Esophagus mucosa (tissue), 1 donor: ENCODE measurements at places on chromosomes 5 and 9. TPM values are rescaled to one million over a fixed set of nuclear protein-coding genes. Genes with fewer than 3 reads are reported as not detected.

ZNF367 gene
- 2.8 TPM for total RNA-seq

CDHR2 gene
- total RNA-seq = not detected

ZFP2 gene
- total RNA-seq = 0.08 TPM

PCDHGA3 gene
- total RNA-seq = 0.76 TPM

ELOVL7 gene
- total RNA-seq = 5.3 TPM

P4HA2 gene
- 19.0 TPM for total RNA-seq

GRCh38 chr9:36150574-36151315 lies 14.2 kb downstream of the GLIPR2 start:
- no peak for ATAC-seq

DNA sequence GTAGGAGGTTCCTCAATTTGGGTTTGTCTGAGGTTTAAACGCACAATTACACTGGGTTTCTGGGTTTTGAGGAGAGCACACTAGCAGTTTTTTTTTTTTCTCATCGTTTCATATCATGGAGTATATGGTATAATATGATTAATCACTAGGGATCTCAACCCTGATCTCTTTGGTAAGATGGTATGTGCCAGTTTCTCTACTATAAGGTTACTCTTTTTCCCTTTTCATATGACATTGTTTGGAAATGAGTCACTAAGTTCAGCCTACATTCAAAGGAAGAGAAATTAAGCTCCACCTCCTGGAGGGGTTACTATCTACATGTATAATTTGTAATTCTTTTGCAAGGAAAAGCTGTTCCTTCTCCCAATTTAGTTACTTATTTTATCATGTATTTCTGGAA lies 35.2 kb downstream of the MTRR start:
- peak; percentile 38 for ATAC-seq

DNA sequence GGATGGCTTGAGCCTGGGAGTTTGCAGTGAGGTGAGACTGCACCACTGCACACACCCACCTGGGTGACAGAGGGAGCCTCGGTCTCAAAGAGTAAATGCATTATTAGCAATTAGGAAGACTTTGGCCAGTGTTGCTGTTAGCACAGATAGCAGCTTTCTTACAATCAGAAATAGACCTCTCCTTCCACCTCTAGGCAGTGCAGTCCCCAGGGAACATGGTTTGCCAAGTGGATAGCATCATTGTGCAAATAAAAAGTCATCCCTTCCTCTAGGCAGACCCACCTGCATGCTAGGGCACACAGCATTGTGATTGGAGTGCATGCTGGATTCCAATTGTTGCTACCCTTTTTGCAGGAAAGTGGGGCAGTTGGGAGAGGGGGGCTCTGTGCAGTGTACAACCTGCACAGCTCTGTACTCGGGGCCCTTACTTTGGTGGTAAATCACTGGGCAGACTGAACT lies 77.9 kb upstream of the KLF9 start:
- ATAC-seq = no peak

DNA sequence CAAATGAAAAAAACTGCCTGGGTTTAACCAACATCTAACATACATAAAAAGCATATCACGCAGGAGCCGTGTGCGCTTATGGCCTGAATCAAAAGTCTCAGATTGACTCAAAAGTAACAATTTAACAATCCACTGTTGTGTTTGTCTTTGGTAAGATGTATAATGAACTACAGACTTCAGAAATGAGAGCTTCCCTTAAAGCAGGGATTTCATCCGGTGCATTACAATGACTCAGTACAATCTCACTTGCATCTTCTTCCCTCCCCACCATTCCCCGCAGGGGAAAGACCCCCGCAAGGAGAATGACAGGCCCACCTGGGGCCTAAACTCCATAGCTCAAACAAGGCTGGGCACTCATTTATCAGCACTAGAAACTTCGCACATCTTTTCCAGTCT lies 1.4 kb downstream of the ZFR start:
- no peak for ATAC-seq

GRCh38 chr9:15697446-15697851 lies 144.6 kb downstream of the CCDC171 start:
- ATAC-seq = no peak

DNA sequence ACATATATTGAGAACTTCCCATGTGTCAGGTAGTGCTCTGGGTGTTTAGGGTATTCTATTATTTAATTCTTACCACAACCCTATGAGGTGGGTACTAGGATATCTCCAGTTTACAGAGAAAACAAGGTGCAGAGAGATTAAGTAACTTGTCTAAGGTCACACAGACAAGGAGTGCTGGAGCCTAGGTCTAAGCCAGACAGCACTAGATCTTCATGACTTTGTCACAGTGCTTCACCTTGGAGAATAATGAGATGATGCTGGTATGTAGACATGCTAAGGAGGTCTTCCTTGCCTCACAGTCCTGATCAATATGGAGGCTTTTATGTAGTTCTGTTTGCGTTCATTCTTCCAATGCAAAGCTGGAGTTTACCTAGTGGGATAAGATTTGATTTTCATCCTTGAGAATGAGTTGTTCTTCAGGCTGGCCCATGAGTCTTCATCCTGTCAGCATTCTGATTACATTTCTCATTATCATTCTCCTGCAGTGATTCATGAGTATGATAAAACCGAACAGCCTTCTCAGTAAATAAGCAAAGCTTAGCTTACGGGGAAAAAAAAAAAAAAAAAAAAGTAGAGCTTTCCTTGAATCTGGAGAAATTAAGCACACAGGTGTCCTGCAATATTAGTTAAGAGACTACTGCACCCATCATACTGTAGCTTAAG lies 176.3 kb downstream of the C9orf152 start:
- no peak for ATAC-seq

DNA sequence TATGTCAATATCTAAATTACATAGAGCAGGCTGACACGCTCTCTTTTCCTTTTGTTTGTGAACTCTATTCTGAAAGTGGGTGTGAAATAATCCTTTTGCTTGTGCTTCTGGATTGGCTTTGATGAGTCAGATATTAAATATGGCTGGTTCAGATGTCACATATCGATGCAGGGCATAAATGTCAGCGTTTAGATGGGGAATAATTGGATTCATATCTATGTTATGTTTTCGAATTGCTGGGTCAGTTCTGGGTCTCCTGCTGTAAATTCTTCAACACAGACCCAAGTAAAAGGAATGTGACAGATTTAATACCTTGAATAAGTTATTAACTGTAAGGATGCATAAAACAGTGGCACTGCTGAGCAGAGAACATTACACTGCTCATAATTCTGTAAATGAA lies 118.7 kb upstream of the SNX2 start:
- no peak for ATAC-seq

- ATAC-seq = peak; percentile 9
Observed at GRCh38 chr5:151584057-151584937, 6.8 kb downstream of the FAT2 start.

- no peak for ATAC-seq
Observed at GRCh38 chr5:147613359-147613758, 103.5 kb upstream of the DPYSL3 start.

GRCh38 chr5:125517973-125518550 lies 771.6 kb upstream of the ZNF608 start:
- no peak for ATAC-seq

DNA sequence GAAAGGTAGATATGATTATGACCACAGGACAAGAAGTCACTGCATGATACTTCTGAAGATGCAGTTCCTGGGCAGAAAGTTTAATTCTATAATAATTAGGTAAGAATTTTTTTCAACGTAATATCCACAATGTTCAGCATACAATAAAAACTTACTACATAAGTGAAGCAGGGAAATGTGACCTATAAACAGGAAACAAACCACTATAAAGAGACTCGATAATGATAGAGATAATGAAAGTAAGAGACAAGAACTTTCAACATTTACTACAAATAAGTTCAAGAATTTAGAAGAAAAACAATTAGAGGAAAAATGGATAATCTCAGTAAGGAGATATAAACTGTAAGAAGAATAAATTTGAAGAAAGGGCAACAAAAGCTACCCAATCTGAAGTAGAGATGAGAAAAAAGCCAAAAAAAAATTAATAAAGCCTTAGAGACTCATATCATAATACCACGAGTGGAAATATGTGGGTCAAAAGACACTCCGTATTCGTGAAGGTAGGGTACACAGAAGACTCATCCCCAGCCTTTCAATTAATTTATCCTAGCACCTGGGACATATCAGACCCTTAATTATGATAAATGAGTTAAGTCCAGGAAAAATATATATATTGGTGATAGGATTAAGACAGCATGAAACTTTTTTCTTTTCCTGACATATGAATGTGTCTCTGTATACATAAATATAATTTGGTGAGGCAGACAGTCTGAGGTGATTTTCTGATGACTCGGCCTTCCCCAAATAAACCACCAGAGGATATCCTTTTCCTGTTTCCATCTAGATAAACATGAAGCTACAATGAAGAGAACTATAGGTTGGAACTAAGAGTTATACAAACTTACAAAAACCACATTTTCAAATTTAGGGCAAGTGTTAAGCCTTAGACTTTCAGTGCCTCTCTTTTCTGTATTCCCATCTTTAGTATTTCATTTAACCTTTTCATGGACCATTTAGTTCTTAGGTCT lies 120.4 kb downstream of the RAPGEF6 start:
- no peak for ATAC-seq

DNA sequence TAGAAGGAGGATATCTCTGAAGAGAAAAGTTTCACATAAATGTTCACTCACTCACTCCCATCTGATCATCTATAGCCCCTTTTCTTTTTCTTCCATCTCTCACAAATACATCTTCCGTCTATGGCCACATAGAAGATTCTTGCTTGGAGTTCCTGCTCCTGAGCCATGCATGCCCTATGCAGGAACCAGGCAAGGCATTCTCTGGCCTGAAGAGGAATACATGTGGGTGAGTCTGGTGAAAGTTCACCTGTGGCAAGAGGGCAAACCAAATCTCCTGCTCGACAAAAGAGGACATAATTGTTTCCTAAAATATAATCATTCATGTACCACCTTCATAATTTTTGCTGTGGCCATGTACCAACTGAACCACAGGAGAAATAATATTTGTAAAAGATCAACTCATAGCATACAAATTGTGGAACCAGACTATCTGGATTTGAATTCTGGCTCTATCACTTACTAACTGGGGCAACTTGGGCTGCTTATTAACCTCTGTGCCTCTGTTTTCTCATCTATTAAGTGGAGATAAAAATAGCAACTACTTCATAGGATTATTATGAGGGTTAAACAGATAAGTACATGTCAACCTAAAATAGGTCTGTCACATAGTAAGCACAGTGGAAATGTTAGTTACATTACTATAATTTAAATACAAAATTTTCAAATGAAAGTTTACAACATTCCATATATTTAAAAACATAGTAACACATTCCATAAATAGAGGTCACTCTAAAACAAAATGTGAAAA lies 121.2 kb upstream of the NFIB start:
- no peak for ATAC-seq

DNA sequence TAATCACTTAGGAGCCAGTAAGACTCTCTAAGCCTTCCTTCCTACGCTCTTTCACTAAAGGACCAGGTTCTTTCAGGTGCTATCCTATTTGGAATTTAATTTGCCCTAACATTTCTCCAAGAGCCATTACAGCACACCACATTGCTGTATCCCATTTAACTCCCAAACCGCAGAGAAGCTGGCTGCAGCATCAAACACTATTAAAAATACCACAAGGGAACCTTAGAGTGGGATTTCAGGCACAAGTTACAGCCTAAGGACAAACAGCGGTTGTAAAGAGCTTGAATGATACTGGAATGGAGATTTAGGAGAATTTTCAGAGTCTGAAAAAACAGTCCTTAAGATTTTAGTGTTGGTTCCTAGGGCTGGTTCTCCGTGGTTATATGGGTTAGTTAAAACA lies 566.4 kb downstream of the RAB3C start:
- ATAC-seq = no peak

- ATAC-seq = no peak
Observed at GRCh38 chr5:145776886-145777285, 58.3 kb downstream of the PRELID2 start.

GRCh38 chr9:107211284-107211923 lies 71.7 kb upstream of the RAD23B start:
- ATAC-seq = no peak

DNA sequence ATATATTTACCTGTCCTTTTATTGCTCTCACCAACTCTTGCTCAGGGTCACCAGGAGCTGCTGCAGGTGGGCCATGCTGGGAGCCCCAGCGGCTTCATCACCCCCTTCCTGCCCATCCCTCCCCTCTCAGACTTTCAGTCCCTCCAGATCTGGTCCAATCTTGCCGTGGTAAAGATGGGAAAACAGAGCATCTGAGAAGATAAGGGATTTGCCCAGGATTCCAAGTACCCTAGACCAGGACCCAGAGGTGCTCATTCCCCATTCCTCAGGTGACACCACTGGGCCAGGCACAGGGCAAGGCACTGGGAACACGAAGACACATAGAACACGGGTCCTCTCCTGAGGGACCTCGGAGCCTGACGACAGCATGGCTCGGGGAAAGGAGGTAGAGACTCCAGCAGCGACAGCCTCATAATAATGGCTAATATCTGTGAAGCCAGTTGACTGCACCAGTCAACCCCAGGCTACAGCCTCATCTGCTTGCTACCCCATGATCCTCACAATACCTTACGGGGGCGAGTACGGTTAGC lies 18.0 kb downstream of the TMOD1 start:
- no peak for ATAC-seq

DNA sequence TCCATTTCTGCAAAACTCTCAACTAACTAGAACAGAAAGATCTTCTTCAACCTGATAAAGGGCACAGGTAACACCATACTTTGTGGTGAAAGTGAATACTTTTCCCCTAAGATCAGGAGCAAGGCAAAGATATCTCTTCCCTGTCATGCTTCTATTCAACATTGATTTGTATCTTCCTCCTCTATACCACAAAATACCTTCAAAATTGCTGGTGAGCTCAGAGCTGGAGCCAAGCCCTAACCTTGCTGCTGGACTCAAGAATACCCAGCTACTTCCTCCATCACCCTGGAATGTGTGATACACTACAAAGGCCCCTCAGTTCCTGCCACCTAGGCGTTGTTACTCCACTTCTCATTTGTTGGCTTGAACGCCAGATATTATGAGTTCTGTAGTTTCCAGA lies 499.0 kb downstream of the ACTL7B start:
- ATAC-seq = peak; percentile 26

DNA sequence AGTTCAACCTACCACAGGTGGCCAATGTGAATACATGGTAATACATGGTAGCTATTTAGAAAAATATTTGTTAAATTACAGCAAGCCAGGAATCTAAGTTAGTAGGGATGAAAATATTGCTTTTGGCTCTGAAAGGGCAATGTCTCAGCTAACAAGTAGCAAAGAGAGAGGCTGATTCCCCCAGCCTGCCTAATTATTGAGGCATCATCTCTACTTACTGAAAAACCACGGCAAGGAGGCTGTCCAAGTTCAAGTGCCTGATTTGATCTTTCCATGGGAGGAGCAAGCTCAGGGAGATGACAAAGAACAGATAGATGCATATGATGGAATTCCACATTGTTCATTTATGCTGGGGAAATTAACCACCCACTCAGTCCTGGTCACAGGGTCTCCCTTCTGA lies 28.7 kb upstream of the UBTD2 start:
- no peak for ATAC-seq

DNA sequence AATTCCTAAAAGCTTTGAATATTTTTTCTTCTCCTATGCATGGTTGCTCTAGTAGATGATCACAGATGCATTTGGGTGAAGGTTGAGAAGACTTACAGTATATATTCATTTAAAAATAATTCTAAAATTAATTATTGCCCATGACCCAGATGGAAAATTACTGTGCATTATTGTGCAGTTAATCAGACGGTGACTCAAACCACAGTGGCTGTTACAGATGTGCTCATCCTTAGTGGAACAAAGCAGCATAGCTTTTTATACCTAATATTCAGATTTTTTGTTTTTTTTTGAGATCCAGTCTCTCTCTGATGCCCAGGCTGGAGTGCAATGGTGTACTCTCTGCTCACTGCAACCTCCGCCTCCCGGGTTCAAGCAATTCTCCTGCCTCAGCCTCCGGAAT lies 10.7 kb downstream of the OR2V1 start:
- no peak for ATAC-seq

GRCh38 chr5:178323961-178324360 lies 91.4 kb upstream of the PHYKPL start:
- no peak for ATAC-seq
